ENCODE measurements at places on chromosomes 6 and 20. TPM values are rescaled to one million over a fixed set of nuclear protein-coding genes. Genes with fewer than 3 reads are reported as not detected.
A peak's percentile ranks its signal among the peaks of the same experiment; 100 is the strongest.

DNA sequence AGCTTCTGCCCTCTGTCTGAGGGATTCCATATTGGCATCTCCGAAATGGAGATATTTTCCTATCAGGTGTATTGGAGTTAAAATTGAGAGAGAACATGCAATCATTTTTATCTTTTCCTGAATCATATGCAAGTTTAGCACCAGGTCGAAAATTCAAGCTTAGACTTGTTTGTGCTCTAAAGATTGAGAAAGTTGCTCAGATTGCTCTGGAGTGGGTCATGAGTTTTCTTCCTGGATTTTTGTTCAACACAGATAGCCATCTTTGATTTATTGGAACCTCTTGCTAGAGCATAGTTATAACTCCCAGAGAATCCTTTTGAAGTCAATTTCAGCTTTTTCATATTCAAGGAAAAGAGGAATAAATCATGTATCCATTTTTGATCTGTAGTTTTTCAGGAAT, 373.5 kb upstream of the FLRT3 start:
- H3K27ac ChIP-seq = no peak overlapping the region
- no peak for DNase-seq
- H3K36me3 ChIP-seq = no peaks in the 10 kb centered on the region
- H3K27me3 ChIP-seq = no peaks in the 10 kb centered on the region

GRCh38 chr6:33768644-33769120, 20.2 kb downstream of the LEMD2 start:
- no peak overlapping the region for H3K27ac ChIP-seq
- peak; percentile 83 for DNase-seq
- H3K36me3 ChIP-seq = no peaks in the 10 kb centered on the region
- H3K4me3 ChIP-seq = no peak overlapping the region
- H3K4me1 ChIP-seq = no peaks in the 10 kb centered on the region

- no peak overlapping the region for H3K4me3 ChIP-seq
- DNase-seq = no peak
- no peak overlapping the region for H3K27ac ChIP-seq
- no peaks in the 10 kb centered on the region for H3K27me3 ChIP-seq
- H3K36me3 ChIP-seq = no peaks in the 10 kb centered on the region
Observed at GRCh38 chr6:165298402-165298801, 11.0 kb downstream of the C6orf118 start.

GRCh38 chr20:50320005-50320900, 129.6 kb downstream of the CEBPB start:
- H3K36me3 ChIP-seq = no peaks in the 10 kb centered on the region
- no peaks in the 10 kb centered on the region for H3K4me1 ChIP-seq
- H3K27ac ChIP-seq = no peak overlapping the region
- DNase-seq = no peak

DNA sequence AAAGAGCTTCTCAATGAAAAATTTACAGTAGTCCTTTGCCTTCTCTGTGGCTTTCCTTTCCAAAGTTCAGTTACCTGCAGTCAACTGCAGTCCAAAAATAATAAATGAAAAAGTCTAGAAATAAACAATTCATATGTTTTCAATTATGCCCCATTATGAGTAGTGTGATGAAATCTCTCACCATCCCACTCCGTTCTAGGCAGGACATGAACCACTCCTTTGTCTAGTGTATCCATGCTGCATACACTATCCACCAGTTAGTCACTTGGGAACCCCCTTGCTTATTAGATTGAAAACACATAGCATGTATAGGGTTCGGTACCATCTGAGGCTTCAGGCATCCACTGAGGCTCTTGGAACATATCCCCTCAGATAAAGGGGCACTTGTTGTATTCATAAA, 80.6 kb upstream of the EYA4 start:
- no peak overlapping the region for H3K4me3 ChIP-seq
- H3K36me3 ChIP-seq = no peaks in the 10 kb centered on the region
- no peaks in the 10 kb centered on the region for H3K4me1 ChIP-seq
- H3K27me3 ChIP-seq = no peaks in the 10 kb centered on the region
- no peak for DNase-seq

DNA sequence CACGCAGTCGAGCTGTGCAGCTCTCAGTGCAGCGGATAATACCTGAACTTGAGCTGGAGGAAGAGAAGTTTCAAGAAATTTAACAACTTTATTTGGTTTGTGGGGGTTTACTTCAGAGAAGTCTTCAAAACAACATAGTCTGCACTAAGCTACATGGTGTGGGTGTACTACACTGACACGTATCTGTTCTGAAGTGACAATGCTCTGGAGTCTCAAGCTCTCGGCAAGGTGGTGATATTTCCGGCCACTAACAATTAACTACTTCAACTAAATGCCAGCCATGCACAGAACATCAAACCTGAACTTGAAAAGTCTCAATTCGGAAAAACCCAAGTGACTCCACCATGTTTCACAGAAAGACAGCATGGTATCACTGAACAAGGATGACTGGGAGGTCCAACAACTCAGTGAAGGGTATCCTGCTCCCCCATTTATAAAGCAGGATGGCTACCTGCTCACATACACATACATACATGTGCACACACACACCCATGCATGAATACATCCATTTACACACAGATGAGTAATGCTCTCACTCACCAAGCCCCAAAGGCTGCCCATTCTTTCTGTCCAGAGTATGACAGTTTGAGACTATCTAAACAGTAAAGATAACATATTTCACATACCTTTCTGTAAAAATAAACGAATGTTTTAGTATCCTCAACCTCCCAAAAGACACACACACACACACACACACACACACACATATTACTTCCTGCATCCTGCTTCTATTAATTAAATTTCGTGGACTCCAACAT, 15.4 kb upstream of the ANKRD60 start:
- H3K4me1 ChIP-seq = no peaks in the 10 kb centered on the region
- no peak overlapping the region for H3K4me3 ChIP-seq
- no peaks in the 10 kb centered on the region for H3K27me3 ChIP-seq
- no peak overlapping the region for H3K27ac ChIP-seq
- H3K36me3 ChIP-seq = no peaks in the 10 kb centered on the region
- no peak for DNase-seq

GRCh38 chr20:1478566-1478965, 11.9 kb upstream of the NSFL1C start:
- H3K27me3 ChIP-seq = no peaks in the 10 kb centered on the region
- H3K4me1 ChIP-seq = peaks cover 8% of the 10 kb centered on the region
- no peak overlapping the region for H3K27ac ChIP-seq
- no peak for DNase-seq

The UBE2C gene
- total RNA-seq = 141 TPM

The ZNF311 gene
- not detected for total RNA-seq

The TAP1 gene
- 120 TPM for total RNA-seq

DNA sequence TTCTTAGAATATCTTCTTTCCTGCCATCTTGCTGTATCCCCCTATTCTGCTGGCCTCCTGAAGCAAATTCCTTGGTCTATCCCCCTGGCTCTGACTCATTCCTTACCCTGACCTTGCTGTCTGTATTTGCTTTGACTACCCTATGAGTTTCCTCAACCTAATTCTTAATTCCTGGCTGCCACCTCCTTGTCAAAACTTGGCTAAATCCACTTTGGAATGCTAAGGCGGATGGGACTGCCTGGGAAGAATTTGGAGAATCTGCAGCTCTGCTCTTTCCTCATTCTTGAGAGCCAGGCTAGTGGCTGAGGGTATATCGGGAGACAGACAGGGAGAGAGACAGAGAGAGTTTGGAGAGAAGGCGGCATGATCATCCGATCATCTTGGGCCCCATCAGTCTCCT, 24.4 kb downstream of the CAP2 start:
- H3K36me3 ChIP-seq = no peaks in the 10 kb centered on the region
- no peaks in the 10 kb centered on the region for H3K27me3 ChIP-seq
- H3K4me3 ChIP-seq = no peak overlapping the region
- DNase-seq = no peak

- H3K4me3 ChIP-seq = no peak overlapping the region
- DNase-seq = no peak
- H3K36me3 ChIP-seq = no peaks in the 10 kb centered on the region
- H3K27ac ChIP-seq = no peak overlapping the region
- no peaks in the 10 kb centered on the region for H3K27me3 ChIP-seq
Observed at GRCh38 chr6:151958332-151958731, 150.8 kb downstream of the ESR1 start.

- no peaks in the 10 kb centered on the region for H3K36me3 ChIP-seq
- H3K4me3 ChIP-seq = no peak overlapping the region
- H3K4me1 ChIP-seq = peaks cover 27% of the 10 kb centered on the region
- no peaks in the 10 kb centered on the region for H3K27me3 ChIP-seq
- no peak for DNase-seq
Observed at GRCh38 chr20:2757969-2758368, 42.5 kb downstream of the CPXM1 start.

DNA sequence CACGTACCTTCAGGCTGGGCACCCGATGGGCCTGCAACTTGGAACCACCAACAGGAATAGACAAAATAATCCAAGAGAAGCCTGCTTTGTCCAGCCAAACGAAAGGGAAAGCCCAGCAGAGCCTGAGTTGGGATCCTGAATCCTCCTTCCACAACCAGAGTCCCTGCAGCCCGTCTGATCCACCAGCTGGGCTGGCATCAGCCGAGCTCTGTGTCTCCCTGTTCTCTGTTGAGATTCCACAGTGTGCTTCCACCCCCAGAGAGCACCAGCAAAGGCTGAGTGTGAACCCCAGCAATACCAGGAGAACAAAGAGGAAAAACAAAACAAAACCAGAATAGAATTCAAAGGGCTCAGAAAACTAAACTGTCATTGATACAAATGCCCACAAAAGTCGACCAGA, 104.2 kb upstream of the PRND start:
- no peak for DNase-seq
- H3K4me3 ChIP-seq = no peak overlapping the region
- H3K36me3 ChIP-seq = no peaks in the 10 kb centered on the region
- no peak overlapping the region for H3K27ac ChIP-seq
- no peaks in the 10 kb centered on the region for H3K27me3 ChIP-seq

DNA sequence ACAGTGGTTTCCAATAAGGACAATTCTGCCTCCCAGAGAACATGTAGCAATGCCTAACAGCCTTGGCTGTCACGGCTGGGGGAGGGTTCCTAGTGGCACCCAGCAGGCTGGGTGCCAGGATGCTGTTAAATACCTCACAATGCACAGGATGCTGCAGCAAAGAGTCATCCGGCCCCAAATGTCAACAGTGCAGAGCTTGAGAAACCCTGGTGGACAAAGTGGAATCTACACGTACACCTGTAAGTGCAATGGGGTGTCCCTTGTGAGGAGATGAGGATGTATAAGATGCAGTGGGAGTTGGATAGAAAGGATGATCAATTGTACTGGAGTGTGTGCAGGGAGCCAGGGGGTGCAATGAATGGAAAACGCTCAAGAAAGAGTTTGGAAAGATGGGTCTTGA, 142.4 kb downstream of the FNDC1 start:
- H3K4me3 ChIP-seq = no peak overlapping the region
- no peaks in the 10 kb centered on the region for H3K27me3 ChIP-seq
- no peak overlapping the region for H3K27ac ChIP-seq
- H3K36me3 ChIP-seq = no peaks in the 10 kb centered on the region
- H3K4me1 ChIP-seq = peaks cover 20% of the 10 kb centered on the region

GRCh38 chr20:62685781-62686555, 22.7 kb upstream of the NTSR1 start:
- no peaks in the 10 kb centered on the region for H3K36me3 ChIP-seq
- H3K27me3 ChIP-seq = no peaks in the 10 kb centered on the region
- H3K4me3 ChIP-seq = no peak overlapping the region
- no peaks in the 10 kb centered on the region for H3K4me1 ChIP-seq
- H3K27ac ChIP-seq = no peak overlapping the region

- H3K4me3 ChIP-seq = no peak overlapping the region
- H3K36me3 ChIP-seq = no peaks in the 10 kb centered on the region
- H3K27ac ChIP-seq = no peak overlapping the region
- H3K27me3 ChIP-seq = no peaks in the 10 kb centered on the region
Observed at GRCh38 chr6:25519856-25520255, 132.2 kb upstream of the SCGN start.

The GRM1 gene
- 0.40 TPM for total RNA-seq

The CLPSL1 gene
- total RNA-seq = not detected

DNA sequence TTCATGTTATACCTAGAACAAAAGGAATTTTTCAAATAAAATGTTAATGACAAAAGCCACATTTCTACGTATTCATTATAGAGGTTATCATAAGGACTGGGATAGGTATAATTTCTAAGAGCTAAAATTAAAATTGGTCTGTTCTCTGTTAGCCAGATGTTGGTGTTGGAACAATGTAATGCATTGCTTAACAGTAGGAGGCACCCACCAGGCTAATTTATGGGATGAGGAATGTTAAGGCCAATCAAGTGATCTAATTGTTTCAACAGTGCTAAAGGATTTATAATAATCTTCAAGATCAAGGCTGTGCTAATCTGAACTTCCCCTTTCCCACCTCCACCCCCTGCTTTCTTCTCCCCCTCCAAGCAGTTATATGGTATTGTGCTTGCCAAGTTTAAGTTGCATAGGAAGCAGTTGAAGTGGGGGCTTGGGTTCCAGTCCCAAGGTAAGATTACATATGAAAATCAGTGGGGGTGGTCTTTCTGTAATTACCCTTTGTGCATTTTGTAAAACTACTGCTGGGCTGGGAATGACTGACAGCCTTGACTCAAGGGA, 89.2 kb upstream of the BACH2 start:
- H3K36me3 ChIP-seq = no peaks in the 10 kb centered on the region
- H3K4me3 ChIP-seq = no peak overlapping the region

The ERGIC3 gene
- 242 TPM for total RNA-seq

DNA sequence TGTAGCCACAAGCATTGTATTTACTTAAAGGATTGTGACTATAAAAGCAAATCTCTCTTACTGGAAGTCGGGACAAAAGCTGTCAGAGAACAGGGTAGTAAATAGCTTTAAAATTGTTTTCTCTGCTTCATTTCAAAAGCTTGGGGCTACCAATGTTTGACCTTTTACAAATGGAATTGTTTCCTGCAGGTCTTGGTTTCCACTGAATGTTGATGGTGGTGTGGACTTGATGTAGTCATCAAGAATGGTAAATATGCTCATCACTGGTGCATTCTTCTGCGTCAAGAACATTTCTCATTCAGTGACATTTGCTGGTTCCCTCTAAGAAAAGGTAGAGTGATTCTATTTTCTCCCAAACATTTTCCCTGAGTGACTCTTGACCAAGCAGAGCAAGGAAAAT, 435.4 kb upstream of the KHDRBS2 start:
- H3K4me1 ChIP-seq = no peaks in the 10 kb centered on the region
- H3K4me3 ChIP-seq = no peak overlapping the region
- H3K27ac ChIP-seq = no peak overlapping the region
- DNase-seq = no peak
- H3K27me3 ChIP-seq = no peaks in the 10 kb centered on the region
- no peaks in the 10 kb centered on the region for H3K36me3 ChIP-seq

GRCh38 chr6:21752054-21752811, 158.7 kb downstream of the SOX4 start:
- H3K4me3 ChIP-seq = no peak overlapping the region
- H3K4me1 ChIP-seq = peaks cover 5% of the 10 kb centered on the region
- H3K27ac ChIP-seq = no peak overlapping the region
- H3K27me3 ChIP-seq = no peaks in the 10 kb centered on the region
- no peak for DNase-seq
- no peaks in the 10 kb centered on the region for H3K36me3 ChIP-seq

Measured in Karpas-422 (cell line).